ENCODE measurements at places on chromosomes 5 and 9.

DNA sequence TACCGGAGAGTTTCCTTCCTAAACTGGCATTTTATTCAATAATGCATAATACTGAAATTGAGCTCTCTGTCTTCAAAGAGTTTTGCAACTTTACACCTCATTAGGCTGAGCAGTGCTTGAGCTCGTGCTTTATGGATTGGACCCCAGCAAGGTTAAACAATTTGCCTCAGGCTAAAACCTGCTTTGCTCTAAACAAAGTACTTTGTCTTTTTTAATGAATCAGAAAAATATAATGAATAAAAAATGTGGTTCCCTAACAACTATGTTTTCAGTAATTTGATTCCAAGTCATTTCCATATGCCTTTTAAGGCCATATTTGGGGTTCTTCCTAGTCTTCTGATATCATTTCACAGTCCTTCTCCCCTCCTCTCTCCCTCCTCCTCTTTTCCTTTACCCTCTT, 20.0 kb downstream of the ZNF366 start:
- no peak for DNase-seq

DNA sequence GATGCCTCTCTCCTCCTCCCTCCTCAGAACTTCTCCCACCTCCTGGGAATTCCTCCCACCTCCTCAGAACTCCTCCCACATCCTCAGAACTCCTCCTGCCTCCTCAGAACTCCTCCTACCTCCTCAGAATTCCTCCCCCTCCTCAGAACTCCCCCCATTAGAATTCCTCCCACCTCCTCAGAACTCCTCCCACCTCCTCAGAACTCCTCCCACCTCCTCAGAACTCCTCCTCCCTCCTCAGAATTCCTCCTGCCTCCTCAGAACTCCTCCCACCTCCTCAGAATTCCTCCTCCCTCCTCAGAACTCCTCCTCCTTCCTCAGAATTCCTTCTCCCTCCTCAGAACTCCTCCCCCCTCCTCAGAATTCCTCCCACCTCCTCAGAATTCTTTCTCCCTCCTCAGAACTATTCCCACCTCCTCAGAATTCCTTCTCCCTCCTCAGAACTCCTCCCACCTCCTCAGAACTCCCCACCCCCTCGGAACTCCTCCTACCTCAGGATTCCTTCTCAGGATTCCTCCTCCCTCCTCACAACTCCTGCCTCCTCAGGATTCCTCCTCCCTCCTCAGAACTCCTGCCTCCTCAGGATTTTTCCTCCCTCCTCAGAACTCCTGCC, 23.9 kb downstream of the SLC46A2 start:
- peak; percentile 66 for DNase-seq

GRCh38 chr5:4781299-4781698, 358.8 kb upstream of the ADAMTS16 start:
- no peak for DNase-seq

DNA sequence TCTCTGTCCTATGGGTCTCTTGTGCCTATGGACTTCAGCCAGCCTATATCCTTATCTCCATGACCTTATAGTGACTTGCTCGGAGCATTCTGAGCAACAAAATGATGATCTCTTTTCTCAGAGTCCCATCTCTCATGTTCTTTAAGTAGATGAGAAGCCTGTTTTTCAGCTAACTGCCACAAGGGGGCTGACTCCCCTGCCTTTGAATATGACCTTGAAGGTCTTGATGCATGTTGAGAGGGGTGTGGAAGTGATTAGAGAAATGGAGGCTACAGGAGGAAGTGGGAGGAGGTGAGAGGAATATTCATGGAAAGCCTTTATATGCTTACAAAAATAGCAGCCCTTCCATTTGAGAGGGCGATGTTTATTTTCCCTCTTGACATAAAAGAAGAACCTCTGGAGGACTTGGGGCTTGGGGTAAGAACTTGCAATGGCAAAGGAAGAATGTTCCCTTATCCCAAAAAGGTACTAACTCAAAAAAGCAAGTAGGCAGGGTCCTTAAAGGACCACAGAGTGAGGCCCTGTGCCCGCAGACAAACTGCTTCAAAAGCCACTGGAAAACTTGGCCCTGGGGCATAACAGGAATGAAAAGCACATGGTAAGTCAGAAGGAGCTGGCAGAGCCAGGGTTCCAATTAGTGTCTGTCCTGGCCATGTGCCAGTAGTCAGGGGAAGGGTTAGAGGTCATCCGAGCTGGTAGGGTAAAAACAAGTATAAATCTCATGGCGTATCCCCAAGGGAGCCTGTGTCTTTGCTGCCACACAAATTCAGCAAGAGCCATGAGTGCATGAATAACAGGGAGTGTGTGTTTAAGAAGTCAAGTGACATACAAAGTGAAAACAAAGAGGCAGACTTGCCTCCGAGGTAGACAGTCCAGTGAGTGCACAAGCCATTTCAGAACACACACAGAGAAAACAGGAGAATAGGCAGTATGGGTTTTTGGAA, 39.1 kb downstream of the FGD3 start:
- DNase-seq = peak; percentile 9

DNA sequence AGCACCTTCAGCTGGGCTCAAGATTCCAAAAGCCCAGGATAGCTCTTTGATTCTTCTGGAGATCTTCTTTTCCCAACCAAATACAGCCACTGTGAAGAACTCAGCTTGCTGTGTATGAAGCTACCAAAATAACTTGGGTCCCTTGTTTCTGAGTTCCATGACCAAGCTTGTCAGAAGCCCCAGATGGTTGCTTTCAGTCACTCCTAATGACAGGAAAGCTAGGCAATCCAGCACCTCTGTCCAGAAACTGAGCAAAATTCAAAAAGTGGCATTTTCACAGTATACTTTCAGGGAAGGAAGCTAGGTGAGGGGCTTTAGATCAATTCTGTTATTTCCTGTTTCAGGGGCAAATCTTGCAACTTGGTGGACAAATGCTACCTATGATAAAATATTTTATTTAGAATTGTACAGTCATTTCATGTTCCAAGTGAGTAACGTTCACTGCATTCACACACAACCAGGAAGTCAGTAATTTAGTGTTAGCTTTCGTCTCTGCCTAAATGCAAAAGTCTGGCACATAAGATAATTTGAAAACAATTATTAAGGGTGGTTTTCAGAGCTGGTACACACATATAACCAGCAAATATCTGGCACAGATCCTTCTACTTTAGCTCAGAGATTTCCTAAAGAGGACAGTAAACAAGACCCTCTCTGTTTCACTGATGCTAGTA, 330.1 kb downstream of the GLIS3 start:
- DNase-seq = no peak

GRCh38 chr9:69797675-69798074, 22.9 kb upstream of the CFAP95 start:
- no peak for DNase-seq

GRCh38 chr5:73032635-73033034, 76.8 kb downstream of the FCHO2 start:
- no peak for DNase-seq

- peak; percentile 68 for DNase-seq
Measured at GRCh38 chr5:10471677-10472076, 30.0 kb downstream of the ROPN1L start.

All from AG10803 (cell line).